Body of pancreas (tissue), 4 donors: ENCODE measurements at places on chromosomes 7 and 10.

DNA sequence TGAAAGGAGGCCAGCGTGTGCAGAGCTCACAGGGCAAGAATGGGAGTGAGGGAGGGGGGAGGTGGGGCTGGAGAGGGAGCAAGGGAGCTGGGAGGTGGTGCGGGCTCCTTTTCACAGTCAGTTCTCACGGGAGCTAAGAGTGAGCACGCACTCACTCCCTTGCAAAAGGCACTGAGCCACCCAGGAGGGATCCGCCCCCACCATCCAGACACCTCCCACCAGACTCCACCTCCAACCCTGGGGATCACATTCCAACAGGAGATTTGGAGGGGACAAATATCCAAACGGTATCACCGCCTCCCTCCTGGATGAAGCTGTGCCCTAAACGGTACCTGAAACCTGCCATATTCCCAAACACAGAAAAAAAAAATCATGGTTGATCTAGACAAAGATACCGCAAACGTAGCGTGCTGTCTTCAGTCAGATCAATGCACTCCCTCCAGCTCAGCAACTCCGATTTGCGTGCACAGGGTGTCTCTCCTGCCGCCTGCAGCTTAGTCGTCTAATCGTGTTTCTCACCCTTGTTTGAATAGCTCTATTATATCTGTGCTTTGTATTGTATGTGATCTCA is 20.3 kb upstream of the PRKAG2 start:
- DNase-seq = peak; percentile 58

DNA sequence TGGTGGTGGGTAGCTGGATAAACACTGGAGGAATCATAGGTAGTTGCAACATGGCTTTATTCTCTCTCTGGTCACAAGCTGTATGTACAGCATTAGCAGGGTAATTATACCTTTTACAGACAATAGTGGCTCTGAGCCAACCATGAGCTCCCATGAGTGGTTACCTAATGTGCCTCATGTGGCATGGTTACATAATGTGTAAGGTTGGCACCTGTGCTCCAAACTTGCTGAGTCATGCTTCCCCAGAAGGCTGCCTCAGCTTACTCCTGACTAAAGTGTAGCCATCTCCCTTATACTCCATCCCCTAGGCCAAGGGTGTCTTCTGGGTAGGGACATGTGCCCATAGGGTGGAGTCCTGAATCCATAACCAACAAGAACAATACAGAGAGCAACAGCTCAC is 345.3 kb upstream of the SEMA3C start:
- peak; percentile 53 for DNase-seq

DNA sequence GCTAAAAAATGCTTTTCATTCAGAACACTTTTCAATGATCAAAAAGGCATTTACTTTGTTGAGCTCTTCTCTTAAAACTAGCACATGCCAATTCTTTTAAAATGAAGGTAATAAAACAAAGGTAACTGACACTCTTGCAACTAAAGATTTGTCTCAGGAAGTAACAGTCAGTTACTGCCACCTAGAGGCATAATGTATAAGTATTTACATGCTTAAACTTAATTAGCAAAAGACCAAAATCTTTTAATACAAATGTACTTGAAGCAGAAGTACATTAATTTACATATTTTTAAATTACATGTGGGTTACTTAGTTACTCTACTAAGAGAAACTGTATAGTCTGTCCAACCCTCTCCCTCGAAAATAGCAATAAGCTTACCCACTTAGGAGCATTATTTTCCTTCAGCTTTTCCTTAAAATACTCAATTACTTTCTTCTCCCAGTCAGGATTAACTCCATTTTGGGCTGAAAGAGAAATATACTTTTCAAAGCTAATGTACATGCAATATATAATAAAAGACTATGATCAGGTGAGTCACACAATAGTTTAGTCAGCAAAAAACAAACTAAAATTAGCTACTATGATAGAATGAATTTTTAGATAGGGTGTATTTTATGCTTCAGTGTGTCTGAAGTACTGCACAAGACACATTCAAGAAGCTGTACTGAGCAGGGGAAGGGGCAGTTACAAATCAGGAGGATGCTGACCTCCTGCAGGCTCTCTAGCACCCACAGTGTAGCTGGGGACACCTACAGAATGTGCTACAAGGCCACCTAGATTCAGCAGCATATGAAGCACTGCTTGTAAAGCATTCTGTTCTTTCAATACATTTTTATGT is 13.0 kb downstream of the MCMBP start:
- DNase-seq = no peak

DNA sequence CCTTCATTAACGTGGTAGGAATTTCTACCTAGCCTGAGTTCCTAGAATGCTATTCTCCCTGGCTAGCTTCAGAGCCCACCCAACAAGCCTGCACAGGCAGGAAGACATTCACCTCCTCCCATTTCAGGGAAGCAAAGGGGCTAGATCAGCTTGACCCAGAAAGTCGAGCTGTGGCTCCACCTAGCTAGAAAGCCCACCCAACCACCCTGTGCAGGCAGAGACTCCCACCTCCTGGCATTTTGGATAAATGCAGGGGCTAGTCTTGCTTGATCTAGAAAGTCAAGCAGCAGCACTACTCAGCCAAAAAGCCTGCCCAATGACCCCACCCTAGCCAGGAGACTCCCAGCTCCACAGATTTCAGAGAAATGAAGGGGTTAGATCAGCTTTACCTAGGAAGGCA is 479.5 kb downstream of the SDK1 start:
- DNase-seq = no peak

GRCh38 chr7:158819571-158820203 is 9.6 kb downstream of the ESYT2 start:
- DNase-seq = no peak
